ENCODE measurements at places on chromosomes 11 and 22.
A peak's percentile ranks its signal among the peaks of the same experiment; 100 is the strongest.

DNA sequence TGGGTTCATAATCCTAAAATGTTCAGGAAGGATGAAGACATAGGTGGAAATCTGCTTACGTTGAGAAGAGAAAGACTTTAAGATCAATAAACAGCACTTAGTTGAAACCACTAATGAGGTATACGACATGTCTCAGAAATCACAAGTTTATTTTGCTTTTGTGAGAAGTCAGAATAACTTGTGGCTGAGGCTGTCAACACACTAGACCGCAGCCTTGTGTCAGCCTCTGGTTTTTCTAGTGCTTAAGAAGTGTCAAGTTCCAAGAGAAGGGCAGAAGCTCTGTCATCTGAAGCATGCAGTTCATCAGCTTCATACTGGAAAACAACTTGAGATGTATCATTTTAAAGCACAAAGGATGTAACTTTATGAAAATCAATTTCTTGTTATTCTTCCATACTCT is 420.9 kb downstream of the METTL15 start:
- DNase-seq: peak; percentile 61

DNA sequence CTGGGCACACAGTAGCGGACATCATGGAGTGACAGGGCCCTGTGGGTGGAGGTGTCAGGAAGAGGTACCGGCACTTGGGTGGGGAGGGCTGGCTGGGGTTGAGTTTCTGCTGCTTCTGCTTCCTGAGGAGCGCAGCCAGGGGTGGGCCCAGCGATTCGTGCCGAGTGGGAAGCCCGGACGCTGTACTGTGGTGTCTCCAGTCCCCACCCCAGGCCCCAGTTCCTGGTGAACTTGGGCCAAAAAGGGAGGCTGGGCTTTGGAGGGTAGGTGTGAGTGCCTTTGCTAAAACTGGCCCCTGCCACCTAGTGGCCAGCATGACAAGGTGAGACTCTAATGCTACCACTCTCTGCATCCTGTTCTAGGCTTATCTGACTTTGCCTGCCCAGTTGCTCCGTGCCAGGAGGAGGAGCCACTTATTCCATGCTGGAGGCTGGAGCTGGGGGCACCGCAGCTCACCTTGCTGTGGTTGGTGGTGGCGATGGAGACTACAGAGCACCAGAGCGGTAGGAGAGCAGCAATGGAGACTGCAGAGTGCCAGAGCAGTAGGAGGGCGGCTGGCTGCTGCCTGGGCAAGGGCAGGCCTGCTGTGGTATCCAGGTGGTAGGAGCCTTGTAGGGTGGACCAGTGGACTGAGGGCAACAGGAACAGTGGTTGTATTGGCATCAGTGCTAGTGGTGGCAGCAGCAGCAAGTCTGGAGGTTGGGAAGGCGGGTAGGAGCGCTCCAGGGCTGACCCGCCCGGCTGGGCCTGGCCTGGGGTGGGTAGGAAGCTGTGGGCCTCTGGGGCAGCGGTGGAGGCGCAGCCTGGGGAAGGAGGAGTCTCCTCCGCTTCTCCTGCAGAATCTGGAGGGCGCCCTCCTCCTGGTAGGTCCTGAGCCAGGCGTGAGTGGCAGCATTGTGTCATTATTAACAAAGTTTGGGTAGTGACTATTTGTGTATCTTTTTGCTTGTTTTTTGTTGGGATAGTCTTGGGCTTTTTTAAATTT is 2.2 kb upstream of the RFPL2 start:
- peak; percentile 2 for DNase-seq

- DNase-seq: peak; percentile 18
Observed at GRCh38 chr22:25564320-25564978, at the start of gene GRK3. Gene GRK3 (plus strand): TSS chr22:25564675. CDS start chr22:25565041, 366 bp downstream.

GRCh38 chr11:122240638-122241037 is 124.6 kb upstream of the BLID start:
- no peak for DNase-seq

GRCh38 chr11:111714522-111714921 is 51.7 kb downstream of the PPP2R1B start:
- DNase-seq: no peak

DNA sequence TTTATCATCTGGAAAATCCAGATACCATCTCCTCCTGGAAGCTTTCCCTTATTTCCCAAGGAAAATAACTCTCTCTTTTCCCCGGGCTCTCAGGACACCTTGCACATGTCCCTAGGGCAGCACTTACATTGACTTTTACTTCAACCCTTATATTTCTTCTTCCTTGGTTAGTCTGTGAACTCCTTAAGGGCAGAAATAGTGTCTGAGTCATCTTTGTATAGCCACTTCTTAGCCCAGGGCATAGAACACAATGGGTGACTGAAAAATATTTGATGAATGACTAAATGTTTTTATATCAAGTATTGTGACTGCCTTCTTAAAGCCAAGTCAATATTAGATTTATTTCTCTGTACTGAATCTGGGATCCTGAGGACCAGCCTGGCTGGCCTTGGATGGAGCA is 45.4 kb upstream of the MYOD1 start:
- peak; percentile 22 for DNase-seq

DNA sequence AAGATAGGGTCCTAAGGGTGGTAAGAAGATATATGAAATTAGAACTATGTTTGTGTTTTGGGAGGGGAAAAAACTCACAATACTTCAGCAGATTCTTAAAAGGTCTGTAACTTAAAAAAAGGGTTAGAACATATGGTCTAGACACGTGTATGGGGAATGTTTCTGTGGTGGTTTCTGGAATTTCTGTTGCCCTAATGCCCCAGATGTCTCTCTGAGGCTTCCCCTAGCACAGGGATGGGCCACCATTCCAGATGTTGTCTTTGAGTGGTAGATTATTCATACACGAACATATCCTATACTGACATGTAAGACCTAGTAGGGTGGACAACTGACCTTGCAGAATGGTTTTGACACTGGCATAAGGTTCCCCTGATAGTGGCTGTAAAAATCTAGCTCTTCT is 26.2 kb downstream of the EHF start:
- DNase-seq: no peak

DNA sequence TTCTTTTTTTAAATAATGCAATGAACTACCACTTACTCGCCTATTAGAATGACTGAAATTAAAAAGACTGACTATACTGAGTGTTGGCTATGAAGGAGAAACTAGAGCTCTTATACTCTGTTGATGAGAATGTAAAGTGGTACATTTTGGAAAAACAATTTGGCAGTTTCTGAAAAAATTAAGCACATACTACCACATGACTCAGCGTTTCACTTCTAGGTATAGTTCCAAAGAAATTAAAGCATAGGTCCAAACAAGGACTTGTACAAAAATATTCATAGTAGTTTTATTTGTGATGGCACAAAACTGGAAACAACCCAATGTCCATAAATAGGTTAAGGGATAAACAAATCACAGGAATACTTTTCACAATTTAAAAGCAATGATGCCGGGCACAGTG is 22.4 kb upstream of the SLC29A2 start:
- no peak for DNase-seq

DNA sequence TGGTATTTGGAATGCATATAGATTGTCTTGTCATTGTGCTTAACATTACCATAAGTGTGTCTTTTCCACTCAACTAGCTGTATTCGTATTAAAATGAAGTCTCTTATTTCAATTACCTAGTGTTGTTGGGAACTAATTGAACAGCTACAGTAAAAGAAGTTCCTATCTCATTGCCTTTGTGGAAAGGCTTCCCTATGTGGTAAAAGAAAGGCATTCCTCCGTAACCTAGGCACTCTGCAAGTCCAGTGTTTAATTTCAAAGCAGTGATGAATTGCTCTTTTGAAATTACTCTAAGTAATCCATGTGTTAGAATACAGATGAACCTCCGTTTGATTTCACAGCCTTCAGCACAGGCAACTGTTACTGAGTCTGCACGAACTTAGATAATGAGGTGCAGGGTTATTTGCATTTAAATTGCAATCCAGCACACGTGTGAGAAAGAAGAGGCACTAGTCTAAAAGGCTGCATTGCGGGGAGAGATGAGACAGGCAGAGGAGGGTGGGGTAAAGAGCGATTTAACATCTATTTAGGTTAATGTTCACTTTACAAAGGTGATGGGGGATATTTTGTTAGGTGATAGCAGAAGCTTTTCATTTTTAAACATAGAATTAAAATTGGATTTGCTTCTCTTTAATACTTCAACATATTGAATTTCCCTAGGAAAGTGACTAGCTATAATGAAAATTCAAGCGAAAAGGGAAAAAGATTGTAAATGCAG is 25.0 kb upstream of the CRTAM start:
- DNase-seq: no peak

DNA sequence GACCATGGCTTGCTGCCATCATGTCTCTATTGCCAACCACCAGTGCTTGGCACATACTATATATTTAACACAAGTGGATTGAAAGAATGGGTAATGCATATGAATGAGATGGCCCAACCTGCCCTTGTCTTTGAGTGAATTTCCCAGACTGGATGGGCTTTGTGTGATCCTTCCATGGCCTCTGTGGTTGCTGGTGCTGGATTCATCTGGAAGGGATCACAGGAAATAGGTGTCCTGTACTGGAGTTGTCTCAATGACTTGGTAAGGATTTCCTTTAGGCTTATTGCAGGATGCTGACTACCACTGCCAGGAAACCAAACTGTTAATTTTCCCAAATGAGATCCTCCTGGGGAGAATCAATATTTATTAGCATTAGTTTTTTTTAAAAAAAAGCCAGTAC is 328.6 kb downstream of the TMEM135 start:
- DNase-seq: no peak

DNA sequence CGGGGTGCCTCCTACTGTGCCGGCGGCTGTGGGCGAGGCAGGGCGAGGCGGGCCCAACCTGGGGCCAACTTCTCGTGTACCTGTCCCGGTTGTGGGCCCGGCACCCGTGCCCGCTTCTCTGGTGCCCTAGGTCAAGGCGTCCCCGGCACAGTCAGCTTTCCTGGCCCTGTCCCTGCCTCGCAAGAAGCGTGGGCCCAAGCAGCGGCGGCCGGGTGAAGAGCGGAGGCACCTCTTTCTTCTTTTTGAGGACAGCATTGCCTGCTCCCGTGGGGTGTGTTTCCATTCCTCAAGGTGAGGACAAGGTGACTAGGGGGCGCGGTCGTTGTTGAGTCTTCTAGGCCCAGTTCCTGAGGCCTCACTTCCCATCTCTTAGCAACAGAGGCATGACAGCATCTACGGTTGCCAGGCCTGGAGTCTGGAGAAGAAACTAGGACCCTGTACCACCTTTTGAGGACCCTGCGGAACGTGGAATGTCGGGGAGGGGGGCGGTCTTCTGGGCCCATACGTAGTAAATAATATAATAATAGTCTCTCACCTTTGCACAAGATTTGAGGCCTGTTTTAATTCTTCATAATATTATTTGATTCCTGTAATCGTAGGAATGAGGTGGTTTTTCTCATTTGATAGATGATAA is 418 bp downstream of the ACO2 start:
- no peak for DNase-seq

- DNase-seq: no peak
Observed at GRCh38 chr11:1085440-1086170, 10.9 kb downstream of the MUC2 start.

- peak; percentile 28 for DNase-seq
Observed at GRCh38 chr11:14445542-14446530, 53.8 kb downstream of the COPB1 start.

DNA sequence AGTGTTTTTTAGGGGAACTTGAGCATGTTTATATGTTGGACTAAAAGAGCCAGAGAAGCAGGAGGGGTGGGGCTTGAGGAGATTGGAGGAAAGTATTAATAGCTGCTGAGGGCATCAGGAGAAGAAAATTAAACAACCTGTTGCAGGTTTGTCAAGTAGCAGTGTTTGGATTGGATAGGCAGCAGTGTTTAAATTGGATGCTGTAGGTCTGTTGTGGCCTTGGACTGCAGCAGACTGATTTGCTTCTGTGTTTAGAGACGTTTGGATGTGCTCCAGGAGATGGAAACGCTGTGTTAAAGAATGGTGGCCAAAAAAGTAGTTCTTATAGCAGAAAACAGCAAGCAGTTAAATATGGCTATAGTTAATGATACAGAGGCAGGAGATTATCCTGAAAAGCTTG is 5.7 kb downstream of the EIF3L start:
- DNase-seq: no peak

DNA sequence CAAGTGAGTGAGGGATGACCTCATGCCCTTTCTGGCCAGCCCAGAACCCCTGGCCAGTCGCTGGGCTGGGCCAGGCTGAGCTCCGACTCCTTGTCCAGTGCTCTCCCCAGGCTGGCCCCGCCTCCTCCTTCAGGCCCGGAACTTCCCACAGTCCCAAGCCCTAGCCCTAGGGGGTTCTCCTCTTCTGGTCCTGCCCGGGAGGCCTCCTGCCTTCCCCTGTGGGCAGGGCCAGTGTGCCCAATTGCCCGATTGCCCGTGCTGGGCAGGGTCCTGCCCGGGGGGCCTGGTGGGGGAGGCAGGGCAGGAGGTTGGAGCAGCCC is 4.2 kb downstream of the TCIRG1 start:
- DNase-seq: no peak

GRCh38 chr11:64185175-64185692 is 737 bp upstream of the STIP1 start:
- DNase-seq: peak; percentile 80

DNA sequence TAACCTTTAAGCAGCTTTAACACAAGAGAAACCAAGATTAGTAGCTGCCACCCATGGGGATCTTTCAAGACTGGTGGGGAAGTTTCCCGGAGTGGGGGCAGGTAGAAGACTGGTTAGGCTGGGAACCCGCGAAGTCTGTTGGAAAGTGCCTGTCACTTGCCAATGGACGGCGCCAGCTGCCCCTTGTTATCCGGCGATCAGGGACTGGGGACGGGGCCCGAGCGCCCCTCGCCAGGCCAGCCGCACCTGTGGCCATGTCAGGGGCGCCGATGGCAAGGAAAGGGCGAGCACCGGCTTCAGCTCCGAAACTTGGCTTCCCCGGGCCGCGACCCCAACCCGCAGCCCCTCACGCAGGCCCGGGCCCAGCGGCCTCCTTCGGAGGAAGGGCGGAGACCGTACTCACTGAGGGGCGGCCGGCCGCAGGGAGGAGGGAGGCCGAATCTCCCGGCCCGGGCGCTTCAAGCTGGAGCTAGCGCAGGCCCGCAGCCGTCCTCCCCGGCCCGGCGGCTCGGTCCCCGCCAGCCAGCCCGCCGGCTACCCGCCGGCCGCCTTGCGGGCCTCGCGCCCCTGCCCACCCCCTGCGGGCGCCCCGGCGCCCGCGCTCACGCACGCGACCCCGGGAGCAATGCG is 539 bp downstream of the EIF4ENIF1 start:
- peak; percentile 9 for DNase-seq

- DNase-seq: no peak
Observed at GRCh38 chr11:4495487-4495886, 13.0 kb downstream of the OR52K1 start.

DNA sequence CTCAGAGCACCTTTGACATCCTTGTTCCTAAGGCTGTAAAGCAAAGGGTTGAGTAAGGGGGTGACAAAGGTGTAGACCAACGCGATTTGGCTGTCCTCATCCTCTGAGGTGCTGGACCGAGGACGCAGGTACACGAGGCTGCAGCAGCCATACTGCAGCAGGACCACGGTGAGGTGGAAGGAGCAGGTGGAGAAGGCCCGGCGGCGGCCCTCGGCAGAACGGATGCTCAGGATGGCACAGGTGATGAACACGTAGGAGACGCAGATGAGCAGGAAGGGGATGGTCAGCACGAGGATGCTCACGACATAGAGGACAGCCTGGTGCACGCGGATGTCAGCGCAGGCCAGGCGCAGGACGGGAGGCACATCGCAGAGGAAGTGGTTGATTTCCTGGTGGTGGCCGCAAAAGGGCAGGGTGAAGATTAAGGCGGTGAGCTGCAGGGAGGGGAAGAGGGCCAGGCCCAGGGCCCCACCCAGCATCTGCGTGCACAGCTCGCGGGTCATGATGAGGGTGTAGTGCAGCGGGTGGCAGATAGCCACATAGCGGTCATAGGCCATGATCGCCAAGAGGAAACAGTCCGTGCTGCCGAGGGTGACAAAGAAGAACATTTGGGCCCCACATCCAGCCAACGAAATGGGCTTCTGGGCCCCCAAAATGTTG is 632 bp downstream of the OR10Q1 start:
- no peak for DNase-seq

GRCh38 chr11:84408946-84409411 is 1122.8 kb upstream of the CCDC90B start:
- no peak for DNase-seq
